CD4-positive, alpha-beta T cell treated with Interleukin-2 at 100 ng/mL for 4 hours (primary cell): ENCODE measurements at places on chromosomes 3 and 15.

DNA sequence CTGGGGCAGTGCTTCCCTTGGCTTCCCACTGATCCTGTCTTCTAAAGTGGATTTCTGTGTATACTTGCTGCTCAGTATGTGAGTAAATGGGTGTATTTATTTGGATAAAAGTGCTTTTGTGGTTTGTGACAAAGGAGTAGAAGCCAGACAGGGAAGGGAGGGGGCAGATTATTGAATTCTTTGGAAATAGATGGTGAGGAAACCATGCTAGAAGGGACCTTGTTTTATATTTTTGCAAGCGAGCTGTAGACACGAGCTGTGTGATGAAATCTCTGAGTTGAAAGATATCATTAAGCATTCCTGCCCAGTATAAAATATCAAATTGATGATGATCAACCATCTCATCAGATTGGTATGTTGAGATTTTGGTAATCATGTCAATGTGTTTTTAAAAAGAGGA lies 68.9 kb downstream of the DUT start:
- DNase-seq: no peak

DNA sequence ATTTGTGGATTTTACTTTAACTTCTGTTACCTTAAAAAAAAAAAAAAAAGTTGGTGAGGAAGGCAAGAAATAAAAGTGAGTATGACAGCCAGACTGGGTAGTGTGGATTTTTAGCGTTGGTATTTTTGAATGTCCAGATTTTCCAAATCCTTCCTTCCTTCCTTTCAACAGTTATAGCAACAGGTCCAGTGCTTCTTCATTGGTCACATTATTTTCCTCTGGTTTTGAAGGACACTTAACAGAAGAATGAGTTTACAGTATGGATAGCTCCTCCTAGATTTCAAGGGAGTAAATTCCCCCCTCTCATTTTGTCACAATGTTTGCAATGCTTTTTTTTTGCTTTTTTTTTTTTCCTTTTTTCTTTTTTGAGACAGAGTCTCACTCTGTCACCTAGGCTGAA lies 6.4 kb downstream of the MAPKBP1 start:
- no peak for DNase-seq

DNA sequence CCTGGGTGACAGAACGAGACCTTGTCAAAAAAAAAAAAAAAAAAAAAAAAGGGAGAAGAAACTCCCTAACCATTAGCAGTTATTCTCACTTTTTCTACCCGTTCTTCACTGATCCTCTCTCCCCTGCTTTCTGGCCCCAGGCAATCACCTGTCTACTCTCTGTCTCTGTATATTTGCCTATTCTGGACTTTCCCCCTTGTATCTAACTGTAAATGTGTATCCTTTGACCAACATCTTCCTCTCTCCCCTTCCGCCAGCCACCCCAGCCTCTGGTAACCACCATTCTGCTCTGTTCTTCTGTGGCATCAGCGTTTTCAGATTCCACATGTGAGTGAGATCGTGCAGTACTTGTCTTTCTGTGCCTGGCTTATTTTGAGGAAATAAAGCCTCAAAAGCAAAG lies 6.9 kb downstream of the CYFIP1 start:
- no peak for DNase-seq

DNA sequence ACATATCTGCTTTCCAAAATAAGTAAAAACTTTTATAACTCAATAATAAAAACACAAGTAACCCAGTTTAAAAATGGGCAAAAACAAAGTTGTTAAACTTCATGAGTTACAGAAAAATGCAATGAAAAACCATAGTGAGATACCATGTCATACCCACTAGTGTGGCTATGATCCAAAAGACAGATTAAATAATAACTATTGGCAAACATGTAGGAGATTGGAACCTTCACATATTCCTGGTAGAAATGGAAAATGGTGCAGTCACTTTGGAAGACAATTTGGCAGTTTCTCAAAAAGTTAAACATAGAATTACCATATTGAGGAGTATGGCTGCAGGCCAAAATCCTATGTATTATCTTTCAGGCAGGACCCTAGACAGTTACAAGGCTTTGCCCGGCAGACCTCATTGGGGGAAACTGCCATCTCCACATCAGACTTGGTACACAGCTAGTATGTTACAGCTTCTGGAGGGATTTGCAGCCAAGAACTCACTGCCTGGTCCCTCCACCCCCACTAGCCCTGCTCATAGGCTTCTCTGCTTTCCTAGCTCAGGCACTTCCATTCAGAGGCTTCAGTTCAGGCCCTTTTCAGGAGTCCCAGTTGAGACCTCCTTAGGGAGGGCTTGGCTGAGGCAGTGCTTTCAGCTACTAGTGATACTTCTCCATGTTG lies 147.8 kb downstream of the NEK10 start:
- no peak for DNase-seq

GRCh38 chr3:103047640-103048039 lies 612.8 kb downstream of the ZPLD1 start:
- DNase-seq: no peak

GRCh38 chr3:66499881-66500575 lies 794 bp downstream of the LRIG1 start:
- DNase-seq: no peak

DNA sequence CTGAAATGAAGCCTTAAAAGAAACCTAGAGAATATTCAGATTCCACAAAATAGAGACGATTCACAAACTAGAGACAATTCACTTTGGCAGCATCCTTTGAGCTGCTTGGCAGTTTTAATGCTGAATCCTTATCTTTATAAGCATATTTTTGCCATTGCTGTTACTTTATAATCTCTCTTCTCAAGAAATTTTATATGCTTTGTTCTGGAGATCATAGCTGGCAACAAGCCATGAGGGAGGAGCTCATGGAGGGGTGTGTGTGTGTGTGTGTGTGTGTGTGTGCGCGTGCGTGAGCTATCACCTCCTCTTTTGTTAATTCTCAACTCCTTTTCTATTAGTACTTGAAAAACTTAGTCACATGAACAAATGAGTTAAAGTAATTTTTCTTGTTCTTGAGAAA lies 495.0 kb upstream of the RGMA start:
- no peak for DNase-seq

GRCh38 chr15:48935236-48935635 lies 28.5 kb downstream of the SHC4 start:
- DNase-seq: no peak

- DNase-seq: no peak
Measured at GRCh38 chr3:98984024-98984423, 82.5 kb upstream of the DCBLD2 start.

DNA sequence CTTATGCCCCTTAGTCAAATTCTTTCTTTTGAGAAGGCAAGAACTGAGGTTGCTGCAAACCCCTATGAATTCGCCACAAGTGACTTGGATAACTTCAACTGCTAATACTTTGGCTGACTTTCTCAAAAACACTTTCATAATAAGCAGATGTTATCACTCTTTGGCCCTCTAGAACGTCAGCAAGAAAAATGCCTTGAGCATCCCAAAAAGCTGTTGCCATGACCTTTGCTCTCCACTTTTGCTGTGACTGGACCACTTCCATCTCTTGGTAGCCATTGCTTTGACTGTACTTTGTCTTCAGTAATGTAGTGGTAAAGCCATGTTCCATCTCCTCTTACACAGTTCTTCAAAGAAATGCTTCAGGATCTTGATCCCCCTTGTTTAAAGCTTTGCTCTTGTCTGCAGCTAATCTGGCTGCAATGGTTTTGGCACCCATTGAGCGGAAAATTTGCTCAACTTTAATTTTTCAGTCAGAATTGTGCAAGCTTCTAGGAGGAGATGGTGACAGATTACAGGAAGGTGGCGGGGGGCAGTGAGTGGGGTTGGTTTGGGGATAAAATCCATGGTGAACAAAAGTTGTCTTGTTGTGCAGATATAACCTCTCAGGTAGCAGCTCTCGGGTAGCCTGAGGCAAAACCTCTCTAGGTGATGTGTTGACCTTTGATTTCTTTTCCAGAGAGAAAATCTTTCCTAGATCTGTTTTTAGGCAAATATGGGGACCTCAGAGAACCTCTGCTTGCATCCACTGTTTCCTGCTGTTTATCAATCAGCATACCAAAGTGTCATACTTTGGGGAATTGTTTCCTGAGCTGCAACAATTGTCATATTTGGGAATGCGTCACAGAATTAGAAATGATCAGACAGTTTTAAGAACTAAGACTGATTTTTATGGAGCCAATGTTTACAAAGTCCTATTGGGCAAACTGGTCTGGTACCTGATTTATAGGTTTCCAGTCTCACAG lies 83.6 kb downstream of the CCR1 start:
- DNase-seq: no peak

DNA sequence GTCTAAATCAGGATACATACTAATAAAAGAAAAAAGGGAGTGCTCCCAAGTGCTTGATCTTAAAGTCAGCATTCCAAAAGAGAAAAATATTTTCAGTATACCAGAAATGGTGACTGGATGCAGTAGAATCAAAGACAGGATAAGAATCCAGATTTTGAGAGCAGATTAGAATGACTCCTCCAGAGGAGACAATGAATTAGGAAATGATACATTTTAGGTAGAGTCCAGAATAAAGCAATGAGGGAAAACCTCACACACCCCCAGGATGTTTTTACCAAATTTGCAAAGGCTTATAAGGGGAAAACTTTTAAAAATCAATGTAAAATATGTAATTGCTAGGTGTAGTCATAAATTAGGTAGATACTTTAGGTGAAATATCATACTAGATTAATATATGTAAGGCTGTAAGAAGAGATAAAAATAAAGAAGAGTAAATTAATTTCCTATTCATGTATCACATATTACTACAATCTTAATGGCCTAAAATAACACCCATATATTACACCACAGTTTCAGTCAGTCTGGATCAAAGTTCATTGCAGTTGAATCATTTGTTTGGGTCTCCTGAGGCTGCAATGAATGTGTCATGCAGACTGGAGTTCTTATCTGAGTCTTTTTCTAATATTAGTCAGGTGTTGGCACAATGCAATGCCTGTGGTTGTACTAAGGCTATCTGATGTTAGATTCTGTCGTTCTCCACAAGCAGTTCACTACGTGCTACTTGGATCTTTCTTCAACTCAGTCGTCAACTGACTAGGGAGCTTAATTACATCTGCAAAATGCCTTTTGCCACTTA lies 547.8 kb upstream of the EPHA6 start:
- no peak for DNase-seq

- no peak for DNase-seq
Measured at GRCh38 chr3:3800685-3801493, 1.7 kb downstream of the LRRN1 start.

- no peak for DNase-seq
Measured at GRCh38 chr3:190886945-190887344, 24.5 kb upstream of the GMNC start.

- DNase-seq: no peak
Measured at GRCh38 chr3:170130532-170130931, 51.0 kb downstream of the PHC3 start.

GRCh38 chr3:178494386-178494785 lies 41.9 kb upstream of the KCNMB2 start:
- DNase-seq: no peak

DNA sequence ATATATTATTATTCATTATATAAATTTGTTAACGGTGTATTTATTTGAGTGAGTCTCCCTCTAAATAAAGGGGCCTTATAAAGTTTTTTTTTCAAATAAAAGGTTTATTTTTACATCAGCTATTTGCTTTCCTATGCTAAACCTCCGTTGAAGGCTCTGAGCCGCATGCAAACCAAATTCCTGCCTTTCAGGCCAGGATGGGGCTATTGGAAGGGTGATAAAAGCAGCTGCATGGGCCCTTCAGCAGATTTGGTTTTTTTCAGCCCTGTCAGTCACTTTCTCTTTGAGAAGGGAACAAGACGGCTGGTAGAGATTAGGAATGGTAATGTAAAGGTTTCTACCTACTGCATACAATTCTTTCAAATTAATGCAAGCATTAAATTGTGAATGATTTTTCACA lies 244.2 kb downstream of the WNT5A start:
- no peak for DNase-seq

- DNase-seq: no peak
Measured at GRCh38 chr3:60160822-60161748, 1090.2 kb downstream of the FHIT start.

DNA sequence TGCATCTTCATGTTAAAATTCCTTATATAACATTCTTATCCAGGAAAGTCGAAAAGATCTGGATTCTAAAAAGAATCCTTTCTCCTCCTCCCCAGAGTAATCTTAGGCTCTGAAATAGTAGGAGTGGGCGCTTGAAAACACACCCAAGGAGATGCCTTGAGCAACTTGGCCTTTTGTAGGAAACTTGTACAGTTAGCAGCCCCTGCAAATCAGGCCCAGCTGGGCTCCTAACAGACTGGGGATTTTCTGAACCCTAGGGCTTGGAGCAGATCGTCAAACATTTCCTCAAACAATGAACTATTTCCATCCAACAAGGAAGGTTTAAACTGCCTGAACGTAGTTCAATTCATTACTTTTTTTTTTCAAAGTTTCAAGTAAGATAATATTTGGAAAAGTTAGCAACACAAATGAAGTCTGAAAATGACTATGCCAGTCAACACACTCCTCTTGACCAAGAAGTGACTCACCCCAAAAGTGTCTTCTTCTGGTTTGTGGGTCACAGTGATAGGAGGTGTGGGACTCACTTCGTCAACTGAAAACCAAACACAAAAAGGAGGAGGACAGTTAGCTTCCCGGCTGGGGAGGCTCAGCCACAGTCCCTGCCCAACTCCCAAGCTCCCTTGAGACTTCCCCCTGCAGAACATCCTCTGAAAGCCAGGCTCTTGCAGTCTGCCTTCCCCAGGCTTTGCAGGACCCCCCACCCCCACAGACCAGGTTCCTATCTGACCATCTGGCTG lies 129.7 kb downstream of the NTRK3 start:
- DNase-seq: no peak

DNA sequence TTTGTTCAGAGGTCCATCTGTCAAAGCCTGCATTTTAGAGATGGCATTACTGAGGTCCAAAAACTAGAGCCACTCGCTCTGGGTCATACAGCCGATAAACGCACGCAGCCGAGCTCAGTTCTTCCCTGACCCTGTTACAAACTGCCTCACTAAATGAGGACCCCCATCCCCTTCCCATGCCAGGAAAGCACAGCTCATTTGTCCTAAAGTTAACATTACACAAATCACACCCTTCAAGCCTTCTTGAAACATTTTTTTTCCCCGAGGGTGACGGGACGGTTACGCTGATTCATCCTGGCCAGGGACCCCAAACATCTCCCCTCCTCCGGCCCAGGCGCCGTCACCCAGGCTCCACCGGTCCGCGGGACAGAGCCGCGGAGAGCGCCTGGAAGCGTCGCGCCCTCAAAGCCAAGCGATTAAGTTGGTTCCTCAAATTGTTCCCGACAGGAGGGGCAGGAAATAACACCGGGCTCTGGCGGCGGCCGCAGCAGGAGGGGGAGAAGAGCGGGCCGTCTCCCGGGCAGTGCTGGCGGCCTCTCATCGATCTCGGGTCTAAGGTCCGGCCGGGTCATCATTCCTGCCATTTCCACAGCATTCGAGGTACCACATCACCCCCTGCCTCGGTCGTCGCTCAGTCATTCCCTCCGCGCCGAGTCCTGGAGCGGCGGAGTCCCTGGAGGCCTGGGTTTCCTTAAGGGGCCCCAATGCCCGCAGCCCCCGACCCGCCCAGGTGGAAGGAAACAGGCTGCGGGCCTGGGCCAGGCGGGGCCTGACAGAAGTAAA lies 619 bp upstream of the CMTM8 start:
- DNase-seq: no peak
